Stimulated activated CD8-positive, alpha-beta memory T cell treated with anti-CD3 and anti-CD28 coated beads, Interleukin-7, amount 100 ng/mL, for 1 hour (primary cell): ENCODE measurements at places on chromosomes 6 and 20.

GRCh38 chr20:45344168-45344860 lies 3.9 kb downstream of the SDC4 start:
- DNase-seq: no peak

DNA sequence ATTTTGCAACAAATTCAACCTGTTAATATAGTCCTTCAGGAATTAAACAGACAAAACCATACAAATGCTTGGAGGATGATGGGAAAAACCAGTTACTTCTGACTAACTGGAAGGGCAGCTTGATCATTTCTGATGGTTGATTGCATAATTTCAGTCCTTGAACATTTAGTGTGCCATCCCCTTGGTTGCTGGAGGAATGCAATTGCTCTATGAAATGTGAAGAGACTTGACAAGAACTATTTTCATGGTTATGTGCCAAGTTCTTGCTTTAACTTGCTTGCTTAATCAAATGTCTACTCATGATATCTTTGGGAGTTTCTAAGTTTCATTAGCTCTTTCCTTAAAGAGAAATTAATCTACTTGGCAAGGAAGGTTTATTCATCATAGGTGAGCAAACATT lies 45.2 kb downstream of the ANKEF1 start:
- no peak for DNase-seq

GRCh38 chr20:45100563-45101245 lies at the start of gene KCNS1:
Gene KCNS1 (minus strand): TSS chr20:45101127. CDS start chr20:45099236, 1,891 bp downstream.
- DNase-seq: no peak

DNA sequence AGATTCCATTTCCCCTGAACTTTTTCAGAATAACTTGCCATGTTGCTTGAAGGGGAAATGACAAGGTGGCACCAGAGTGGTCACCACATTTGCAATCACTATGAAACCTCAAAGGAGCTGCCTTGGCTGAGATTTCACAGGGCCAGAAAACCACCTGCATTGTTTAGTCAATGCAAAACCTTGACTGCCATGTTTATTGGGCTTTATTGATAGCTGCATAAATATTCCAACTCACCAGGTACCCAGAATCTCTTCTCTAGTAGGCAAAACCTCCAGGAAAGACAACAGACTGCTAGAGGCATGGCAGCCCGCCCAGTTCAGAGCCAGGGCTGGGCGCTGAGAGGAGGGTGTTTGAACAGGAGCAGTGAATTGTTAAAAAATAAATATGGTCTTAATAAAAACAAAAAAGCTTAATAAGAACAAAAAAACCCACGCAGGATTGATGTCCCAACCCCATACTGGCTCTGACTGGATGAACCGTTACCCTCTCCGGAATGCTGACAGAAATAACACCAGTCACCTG lies 375.6 kb downstream of the ZFAND3 start:
- DNase-seq: no peak

DNA sequence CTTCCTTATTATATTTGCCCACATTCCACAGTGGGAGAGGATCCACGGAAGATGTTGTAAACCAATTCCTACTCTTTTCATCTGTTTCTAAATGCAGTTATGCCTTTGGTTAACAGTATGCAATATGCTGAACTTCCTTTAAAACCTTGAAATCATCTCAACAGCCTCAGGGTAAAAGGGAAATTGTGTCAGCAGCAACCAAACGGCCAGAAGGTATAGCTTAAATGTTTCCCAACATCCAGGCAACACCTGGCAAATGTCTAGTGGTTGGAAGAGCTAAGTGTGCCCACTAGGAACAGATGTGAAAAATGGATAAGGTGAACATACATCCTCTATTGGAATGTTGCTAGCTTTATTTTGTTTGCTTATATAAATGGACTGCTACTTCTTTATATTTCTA lies 164.8 kb downstream of the FAXC start:
- no peak for DNase-seq

DNA sequence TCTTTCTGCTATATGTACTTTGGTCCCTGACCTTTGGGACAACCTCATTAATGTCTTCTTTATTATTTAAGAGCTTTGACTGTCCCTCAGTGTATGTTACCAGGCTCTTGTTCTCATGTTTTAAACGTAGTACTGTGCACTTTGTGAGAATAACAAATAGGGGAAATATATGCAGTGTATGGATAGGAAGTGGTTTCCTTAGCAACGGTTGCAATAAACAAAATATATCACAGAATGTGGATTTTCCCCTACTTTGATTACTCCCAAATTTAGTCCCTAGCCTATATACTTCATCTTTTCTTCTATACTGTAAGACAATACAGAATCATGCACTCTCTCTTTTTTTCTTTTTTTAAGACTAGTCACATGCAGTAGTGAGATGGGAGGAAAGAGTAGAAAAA lies 123.8 kb upstream of the AKIRIN2 start:
- no peak for DNase-seq

DNA sequence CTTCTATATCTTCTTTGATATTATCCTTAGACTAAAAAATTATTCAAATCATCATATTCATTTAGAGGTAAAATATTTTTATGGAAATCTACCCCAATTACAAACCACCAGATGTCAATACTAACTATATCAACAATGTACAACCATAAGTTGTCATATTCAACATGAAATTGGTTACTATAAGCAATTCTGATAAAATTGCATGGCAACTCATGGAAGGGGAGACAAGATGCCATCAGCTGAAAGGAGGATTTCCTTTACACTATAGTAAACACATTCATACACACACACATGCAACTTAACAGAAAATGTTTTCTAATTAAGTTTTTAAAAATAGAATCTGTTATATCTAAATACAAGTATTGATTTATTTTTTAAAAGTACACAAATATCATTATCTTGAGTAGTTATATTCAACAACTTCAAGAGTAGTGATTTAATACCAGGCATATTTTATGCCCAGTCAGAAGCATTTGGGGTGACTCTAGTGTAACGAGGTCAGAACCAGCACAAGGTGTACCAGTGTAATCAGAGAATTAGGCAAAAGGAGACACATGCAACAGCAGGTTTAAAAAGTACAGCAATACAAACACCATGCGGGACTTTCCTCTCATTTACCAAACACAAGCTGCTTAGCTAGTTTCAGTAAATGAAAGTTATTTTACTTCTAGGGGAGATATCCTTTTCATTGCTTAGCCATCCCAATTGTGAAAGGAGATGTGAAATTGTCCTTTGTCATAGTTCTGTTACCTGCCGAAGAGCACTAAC lies 1.0 kb downstream of the FILIP1 start:
- no peak for DNase-seq

GRCh38 chr6:139530561-139530960 lies 156.1 kb upstream of the CITED2 start:
- DNase-seq: no peak

DNA sequence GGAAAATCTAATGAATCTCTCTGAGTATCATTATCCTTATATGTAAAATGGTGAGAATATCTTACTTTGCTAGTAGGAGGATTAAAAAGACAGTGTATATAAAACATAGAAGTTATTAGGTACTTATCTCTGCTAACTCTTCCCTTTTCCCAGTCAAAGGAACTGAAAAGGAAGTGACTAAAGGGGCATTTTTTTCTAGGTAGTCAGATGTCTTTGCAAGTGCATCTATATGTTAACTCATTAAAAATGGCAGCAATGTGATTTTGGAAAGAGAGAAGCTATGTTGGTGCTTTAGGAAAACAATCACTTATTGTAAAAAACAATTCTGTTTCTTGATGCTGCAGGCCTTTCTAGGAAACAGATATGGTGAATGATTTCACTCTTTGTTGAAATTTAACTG lies 180.9 kb downstream of the SAMD5 start:
- no peak for DNase-seq

GRCh38 chr20:12113075-12113467 lies 195.4 kb downstream of the BTBD3 start:
- DNase-seq: no peak

GRCh38 chr20:46359233-46359751 lies 47.1 kb downstream of the ELMO2 start:
- no peak for DNase-seq

- DNase-seq: no peak
Measured at GRCh38 chr6:67361264-67361663, 1273.8 kb upstream of the ADGRB3 start.
